Activated CD8-positive, alpha-beta T cell treated with anti-CD3 and anti-CD28 coated beads for 36 hours (primary cell): ENCODE measurements at places on chromosomes 12 and 14. TPM values are rescaled to one million over a fixed set of nuclear protein-coding genes. Genes with fewer than 3 reads are reported as not detected.

DNA sequence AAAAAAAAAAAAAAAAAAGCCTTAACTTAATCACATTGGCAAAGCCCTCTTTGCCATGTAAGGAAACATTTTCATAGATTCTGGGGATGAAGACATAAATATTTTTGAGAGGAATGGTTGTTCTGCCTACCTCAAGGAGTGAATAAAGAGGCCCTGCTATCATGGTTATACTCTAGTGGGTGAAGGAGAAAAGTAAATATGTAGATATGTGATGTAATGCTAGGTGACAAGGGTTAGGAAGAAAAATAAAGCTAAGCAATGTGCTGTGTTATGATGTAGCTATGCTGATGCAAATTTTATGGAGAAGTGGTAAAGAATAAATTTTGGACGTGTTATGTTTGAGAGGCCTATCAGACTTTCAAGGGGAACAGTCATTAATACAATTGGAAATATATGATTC, 80.1 kb upstream of the DUSP6 start:
- DNase-seq: no peak

Gene SLC35F4
- total RNA-seq: not detected

Gene GPR84
- total RNA-seq: not detected

GRCh38 chr14:63573581-63573980, 30.4 kb upstream of the PPP2R5E start:
- DNase-seq: no peak

DNA sequence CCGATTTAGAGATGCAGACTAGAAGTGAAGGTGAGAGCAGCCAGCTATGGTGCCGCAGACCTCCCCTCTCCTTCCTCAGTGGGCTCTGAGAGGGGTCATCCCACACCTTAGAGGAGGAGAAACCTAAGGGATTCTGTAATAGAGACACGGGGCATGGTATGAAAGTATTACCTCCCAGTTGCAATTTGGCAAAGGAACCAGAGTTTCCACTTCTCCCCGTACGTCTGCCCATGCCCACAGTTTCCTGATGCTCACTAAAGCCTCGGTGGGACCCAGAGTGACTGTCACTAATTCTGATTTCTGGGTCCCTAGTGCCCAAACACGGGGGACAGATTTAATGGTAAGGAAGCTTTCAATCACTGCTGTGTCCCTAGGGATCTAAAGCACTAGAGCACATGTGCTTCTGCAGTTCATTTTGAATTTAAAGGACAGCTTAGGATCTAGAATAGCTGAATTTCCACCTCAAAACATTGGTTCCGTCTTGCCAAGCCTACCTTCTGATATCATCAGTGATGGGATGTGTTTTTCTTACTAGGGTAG, 44.1 kb downstream of the DAD1 start:
- DNase-seq: peak; percentile 37

- DNase-seq: no peak
These were observed 8.3 kb downstream of the KRT7 start for GRCh38 chr12:52241205-52241842.

- DNase-seq: no peak
These were observed 230.2 kb downstream of the BCL11B start for GRCh38 chr14:99041820-99042174.
